ENCODE measurements at places on chromosomes 7 and 10.

DNA sequence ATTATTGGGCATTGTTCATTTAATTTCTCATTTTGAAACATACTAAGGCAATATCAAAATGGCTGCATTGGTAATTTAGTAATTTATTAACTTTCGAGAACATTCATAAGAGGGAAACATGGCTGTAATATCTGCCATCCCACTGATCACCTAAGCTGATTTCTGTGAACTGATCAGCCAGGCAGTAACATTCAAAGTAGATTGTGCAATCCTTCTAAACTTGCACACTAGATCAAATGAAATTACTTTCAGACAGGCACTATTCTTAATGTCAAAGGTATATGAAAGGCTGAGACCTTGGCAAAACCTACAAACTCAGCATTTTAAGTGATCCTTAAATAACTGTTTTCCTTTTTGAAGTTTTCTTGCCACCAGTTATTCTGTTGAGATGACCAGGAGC, 290.7 kb downstream of the CACNA2D1 start:
- DNase-seq = no peak

GRCh38 chr10:27448921-27449320, 55.2 kb upstream of the RAB18 start:
- no peak for DNase-seq

GRCh38 chr10:131638880-131639278, 261.9 kb upstream of the PPP2R2D start:
- no peak for DNase-seq

DNA sequence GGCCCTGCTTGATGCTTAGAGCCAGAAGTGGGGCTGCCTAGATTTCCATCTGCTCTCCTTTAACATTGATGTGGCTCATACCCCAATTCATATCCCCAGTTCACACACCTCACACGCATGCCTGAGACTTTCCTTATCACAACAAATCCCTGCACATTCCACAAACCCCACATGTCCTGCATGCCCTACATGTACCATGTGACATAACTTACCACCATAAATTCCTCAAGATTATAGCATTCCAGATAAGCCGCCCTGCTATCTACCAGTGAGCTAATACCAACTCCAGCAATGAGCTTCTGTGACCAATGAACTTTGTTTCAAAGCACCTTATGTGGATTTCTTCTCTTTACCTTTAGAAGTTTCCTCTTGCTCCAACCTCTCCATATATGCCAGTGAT, 104.7 kb upstream of the RAB11FIP2 start:
- no peak for DNase-seq

- DNase-seq = no peak
Measured at GRCh38 chr10:92124020-92124419, 166.9 kb downstream of the CPEB3 start.

- no peak for DNase-seq
Measured at GRCh38 chr7:39811161-39811614, 138.9 kb upstream of the CDK13 start.

Data from stimulated activated CD4-positive, alpha-beta T cell treated with anti-CD3 and anti-CD28 coated beads, Interleukin-1b, Interleukin-23, amount 100 ng/mL, for 1 hour (primary cell).